Motor neuron (in vitro differentiated cells): ENCODE measurements at places on chromosomes 7 and 10.
A peak's percentile ranks its signal among the peaks of the same experiment; 100 is the strongest.

GRCh38 chr10:3046210-3046779, 21.1 kb upstream of the PFKP start:
- no peak for ATAC-seq

GRCh38 chr10:469947-470338, 219.5 kb downstream of the DIP2C start:
- ATAC-seq: no peak

GRCh38 chr7:504221-505111, 15.2 kb downstream of the PDGFA start:
- peak; percentile 11 for ATAC-seq

DNA sequence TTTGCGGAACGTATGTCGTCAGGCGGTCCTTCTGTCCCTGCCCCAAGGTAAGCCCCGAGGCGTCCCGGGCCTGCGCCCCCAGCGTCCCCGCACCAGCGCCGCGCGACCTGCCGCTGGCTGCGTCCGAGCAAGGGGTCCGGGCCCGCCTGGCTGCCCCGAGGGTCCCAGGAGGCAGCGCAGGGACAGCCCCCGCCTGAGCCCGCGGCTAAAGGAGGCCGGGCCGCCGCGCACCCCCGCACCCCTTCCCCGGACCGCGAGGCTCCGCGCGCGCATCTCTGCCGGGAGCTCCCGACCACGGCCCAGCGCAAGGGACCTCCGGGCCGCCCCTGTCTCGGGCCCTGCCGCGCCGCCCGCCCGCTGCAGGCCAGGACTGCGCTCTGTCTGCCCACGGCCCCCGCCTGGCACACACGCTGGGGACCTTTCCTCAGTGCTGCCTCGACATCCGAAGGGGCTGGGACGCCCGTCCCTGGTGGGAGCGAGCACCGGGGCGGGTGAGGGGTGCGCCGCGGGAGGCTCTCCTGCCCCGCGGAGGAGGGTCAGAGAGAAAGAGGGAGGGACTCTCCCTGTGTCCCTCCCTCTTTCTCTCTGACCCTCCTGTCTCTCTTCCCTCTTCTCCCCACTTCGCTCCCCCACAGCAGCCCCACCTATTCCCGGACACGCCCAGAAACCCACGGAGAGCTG, 25.0 kb downstream of the SHH start:
- ATAC-seq: peak; percentile 66

DNA sequence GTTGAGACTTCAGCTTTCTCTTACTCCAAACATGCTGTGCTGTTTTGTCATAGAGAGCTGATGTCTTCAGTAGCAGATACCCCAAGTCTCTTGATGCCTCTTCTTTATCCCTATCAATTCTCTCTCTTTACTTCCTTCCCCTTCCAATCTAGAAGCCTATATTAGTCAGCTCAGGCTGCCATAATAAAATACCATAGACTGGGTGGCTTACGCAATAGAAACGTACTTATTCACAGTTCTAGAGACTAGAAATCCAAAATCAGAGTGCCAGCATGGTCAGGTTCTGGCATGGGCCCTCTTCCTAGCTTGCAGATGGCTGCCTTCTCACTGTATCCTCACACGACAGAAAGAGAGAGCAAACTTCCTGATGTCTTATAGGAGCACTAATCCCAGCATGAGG, 9.0 kb upstream of the GARS1 start:
- ATAC-seq: no peak

- peak; percentile 92 for ATAC-seq
Measured at GRCh38 chr10:129466703-129467358, at the start of gene MGMT. MGMT (plus strand) TSS chr10:129467241.

DNA sequence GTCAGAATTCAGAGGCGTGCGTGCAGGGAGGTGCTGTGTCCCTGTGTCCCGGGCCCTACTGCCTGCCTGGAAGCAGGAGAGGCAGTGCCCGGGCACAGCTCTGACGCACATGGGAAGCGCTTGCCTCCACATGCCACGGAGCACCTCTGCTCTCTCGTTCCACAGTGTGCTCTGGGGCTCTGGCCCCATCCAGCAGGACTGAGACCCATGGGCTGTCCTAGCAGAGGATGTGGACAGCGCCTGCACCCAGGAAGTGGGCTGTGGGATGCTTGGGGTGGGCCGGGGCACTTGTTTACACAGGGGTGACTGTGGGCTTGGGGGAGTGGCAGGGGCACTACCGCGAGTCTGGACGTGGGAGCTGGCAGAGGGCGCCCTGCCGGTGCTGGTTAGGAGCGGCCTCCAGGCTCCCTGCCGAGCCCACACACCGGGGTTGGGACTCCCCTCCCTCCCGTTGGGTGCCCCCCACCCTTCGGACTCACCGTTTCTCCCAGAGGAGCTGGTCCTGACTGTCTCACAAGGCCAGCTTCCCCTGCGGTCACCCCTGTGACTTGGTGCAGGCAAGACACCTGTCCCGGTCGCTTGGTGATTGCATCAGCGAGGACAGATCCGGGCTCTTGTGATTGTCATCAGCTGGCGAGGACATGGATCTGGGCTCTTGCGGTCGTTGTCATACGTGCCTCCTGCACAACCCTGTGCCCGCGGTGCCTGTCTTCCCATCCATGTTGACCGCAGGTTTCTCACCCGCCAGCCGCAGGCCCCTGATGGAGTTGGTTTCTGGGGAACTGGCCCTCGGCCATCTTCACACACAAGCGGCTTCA, 83.1 kb downstream of the NKX6-2 start:
- no peak for ATAC-seq

DNA sequence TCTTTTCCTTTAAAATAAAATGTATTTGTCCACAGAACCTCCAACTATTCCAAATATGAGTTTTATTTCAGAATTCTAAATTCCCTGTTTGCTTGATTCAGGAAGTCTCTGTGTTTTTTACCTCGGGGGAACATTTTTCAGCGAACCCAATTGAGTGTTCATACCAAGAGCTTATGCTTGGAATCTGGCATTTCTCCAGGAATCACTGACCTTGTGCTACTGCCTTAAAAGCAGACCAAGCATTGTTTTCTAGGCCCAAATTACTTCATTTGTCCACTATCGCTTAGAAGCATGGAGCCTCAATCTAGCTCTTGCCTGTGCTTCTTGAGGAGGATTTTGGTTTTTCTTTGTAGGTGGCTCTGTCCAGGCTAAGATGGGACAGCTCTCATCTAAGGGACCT, 59.4 kb downstream of the EBLN1 start:
- no peak for ATAC-seq

GRCh38 chr10:9175200-9175599, 1120.7 kb downstream of the GATA3 start:
- no peak for ATAC-seq

- no peak for ATAC-seq
Measured at GRCh38 chr7:155785536-155785935, 26.7 kb downstream of the SHH start.

DNA sequence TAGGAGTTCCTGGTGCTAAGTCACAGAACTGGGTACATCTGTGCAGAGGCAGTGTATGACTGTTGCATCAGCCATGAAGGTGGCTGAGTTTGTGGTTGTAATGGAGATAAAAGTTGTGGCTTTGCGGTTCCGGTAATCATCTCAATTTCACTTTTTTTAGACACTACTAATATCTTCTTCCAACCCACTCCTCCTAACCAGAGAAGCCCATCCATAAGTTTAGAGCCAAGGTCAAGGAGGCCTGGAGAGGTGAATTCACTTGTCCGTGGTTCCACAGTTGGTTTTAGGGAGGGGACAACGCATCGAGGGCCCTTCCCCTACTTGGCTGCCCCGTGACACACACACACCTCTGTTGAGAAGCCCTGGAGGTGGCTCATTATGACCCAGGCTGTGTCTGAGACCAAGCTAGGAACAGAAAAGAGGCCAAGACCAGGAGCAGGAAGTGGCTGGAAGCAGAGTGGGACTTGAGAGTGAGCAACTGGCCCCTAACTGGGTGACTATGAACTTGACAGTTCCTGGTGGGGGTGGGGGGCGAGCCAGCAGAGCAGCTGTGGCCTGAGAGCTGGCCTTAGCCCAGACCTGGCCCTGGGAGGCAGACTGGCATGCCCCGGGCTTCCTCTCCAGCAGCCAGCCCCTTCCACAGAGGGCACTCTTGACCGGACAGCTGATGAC, 66.8 kb upstream of the COL13A1 start:
- ATAC-seq: no peak

DNA sequence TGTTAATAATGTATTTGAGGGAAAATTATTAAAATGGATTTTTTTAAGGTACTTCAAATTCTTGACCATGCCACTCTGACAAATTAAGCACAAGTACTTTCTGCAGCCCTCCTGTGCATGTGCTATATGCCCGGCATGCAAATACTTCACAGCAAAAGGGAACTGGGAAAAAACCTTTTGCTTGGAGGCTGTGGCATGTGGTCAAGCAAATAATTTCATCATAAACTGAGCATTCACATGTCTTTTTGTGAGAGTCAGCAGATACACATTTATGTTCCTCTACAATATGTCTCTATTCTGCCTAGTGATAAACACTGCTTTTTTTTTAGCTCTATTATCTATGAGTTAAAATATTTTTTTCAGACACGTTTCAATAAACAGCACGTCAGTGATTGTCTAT, 53.7 kb upstream of the SEMA3A start:
- no peak for ATAC-seq

DNA sequence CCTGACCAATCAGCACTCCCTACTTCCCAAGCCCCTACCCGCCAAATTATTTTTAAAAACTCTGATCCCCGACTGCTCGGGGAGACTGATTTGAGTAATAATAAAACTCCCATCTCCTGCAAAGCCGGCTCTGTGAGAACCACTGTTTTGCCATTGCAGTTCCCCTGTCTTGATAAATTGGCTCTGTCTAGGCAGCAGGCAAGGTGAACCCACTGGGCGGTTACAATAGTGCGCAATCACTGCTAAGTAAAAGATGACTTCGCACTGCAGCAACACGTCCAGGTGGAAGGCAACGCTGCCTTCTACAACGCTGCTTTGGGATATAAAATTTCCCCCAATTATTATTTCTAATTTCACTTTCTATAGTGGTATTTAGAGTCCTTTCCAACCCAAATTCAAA, 8.9 kb downstream of the SLC37A3 start:
- no peak for ATAC-seq

DNA sequence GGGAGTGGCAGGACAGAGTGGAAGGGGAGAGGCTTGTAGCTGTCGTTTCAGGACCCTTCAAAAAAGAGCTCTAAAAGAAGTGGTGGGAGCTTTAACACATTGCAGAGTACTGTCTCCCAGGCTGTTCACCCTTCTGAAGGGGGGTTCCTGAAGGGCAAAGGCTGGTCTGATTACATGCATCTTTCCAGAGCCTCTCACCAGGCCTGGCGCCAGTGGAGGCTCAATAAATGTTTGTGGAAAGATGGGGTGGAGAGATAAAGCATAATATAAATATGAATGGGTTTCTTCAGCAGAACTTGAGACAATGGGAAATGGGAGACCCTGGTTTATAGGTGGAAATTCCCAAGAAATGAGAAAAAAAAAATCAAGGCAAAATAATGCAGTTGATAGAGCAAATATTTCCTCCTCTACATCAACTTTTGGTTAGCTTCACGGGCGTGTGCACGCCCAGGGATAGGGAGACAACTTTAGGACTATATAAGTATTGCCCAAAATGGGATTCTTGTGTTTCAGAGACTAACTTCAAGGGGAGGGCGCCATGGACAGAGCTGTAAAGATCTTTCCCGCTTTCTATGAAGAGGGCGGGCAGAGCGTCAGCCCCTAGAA, 613 bp upstream of the BUB3 start:
- ATAC-seq: no peak

DNA sequence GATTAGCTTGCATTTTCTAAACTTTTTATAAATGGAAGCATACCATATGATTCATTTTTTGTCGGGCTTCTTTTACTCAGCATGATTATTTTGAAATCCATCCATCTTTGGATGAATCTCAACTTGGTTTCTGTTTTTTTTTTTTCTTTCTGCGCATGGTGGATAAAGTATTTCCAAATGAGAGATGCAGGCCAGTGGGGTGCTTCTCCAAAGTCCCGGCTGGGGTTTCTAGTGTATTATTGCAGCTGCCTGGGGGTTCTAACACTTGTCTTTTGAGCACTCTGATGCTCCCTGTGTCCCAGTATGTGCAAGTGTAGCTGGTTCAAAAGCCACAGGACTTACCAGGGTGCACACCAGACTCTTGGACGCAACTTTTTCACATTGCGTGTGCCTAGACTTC, 70.9 kb upstream of the LOXL4 start:
- ATAC-seq: no peak

DNA sequence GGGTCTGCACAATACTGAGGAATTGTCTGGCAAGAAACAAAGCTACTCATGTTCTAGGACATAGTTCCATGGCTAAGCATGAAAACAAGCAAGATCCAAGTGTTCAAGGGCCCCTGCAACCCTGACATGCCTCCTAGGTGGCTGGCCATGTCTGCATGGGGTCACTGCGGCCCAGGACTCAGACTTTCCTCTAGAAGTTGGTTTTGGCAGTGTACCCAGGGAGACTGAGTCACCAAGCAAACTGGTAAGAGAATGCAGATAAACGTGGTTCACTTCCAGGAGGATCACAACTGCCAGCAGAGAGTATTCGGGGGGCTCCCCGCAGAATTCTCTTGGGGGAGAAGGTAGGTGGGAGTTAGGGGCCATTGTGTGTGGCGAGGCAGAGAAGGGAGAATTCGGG, 7.4 kb upstream of the PFKFB3 start:
- ATAC-seq: no peak

DNA sequence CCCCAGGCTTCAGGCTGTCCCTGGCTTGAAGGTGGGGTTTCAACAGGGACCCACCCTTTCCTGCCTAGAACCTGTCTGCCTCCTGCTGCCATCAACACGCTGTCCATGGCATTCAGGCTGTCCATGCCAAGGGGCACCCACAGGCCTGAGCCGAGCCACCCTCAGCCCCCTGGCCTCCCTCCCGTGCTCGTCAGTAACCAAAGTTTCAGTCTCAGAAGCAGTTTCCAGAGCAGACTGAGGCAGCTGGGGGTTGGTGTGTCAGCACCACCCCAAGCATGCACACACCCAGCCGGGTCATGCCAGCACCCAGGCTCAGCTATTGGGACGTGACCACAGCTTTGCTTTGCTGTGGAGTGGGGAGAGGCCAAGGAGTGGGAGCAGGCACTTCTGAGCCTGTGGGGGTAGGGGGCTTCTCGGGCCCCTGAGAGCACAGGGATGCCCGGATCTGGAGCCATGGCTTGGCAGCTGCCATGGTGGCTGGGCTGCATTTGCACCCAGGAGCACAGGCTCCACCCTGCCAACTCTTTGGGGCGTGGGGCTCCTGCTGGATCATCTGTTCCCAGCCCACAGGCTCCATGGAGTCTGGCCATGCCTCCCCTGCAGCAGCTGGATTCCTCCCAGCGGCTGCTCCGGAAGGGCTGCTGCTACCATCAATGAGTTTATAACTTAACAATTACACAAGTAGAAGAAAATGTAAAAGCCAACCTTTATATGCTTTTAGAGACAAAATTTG, 314.5 kb upstream of the SEMA3C start:
- ATAC-seq: peak; percentile 52
